C1 segment of cervical spinal cord (tissue), 14 donors: ENCODE measurements at places on chromosomes 6 and 20.
A peak's percentile ranks its signal among the peaks of the same experiment; 100 is the strongest.

DNA sequence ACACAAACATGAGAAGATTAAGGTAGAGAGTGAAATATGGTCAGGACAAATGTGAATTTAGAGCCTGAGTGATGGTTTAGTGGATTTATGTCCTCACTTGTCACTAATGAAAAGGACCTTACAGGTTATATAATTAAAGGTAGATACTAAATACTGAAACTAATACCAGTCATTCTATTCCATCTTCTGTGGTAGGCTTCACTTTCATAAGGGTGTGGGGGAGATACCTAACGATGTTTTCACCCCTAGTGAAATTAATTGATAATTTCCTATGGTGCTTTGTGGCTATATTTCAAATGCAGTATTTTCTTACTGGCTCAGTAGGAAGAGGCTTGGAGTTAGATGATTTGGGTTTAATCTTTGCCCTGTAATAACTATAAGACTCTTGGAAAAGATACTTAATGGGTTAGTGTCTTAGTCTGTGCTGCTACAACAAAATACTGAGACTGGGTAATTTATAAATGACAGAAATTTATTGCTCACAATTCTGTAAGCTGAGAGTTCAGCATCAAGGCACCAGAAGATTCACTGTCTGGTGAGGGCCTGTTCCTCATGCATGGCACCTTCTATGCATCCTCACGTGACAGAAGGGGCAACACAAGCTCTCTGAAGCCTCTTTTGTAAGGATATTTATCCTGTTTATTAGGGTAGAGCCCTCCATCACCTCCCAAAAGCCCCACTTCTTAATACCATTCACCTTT, 21.3 kb downstream of the RNF217 start:
- DNase-seq, result no peak

- DNase-seq, result no peak
Measured at GRCh38 chr6:25447570-25447929, 168.4 kb downstream of the CARMIL1 start.

GRCh38 chr6:144756469-144756868, 471.3 kb downstream of the UTRN start:
- DNase-seq, result no peak

- no peak for DNase-seq
Measured at GRCh38 chr6:106360989-106361430, 493 bp downstream of the CRYBG1 start.

DNA sequence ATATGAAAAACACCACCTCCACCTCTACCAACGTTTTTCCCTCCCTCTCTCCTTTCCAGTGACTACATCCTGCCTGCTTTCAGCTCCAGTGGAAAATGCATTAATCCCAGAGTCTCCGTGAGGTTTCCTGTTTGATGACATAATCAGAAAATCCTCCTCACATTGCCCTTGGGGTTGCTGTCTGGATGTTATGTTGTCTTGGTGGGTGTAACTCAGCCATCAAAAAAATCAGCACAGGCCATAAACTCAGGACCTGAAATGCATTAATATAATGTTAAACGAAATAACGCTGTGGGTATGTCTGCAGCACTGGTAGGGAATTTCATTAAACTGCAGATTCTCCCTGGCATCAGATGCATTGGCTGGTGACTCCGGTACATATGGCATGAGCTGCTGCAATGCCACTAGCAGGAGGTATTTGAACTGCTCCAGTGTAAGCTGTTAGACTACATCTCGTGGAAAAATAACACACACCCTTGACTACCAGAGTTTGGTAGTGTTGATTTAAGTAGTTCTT, 297.8 kb downstream of the PRL start:
- no peak for DNase-seq

GRCh38 chr6:169172946-169173345, 80.7 kb downstream of the THBS2 start:
- DNase-seq, result no peak

DNA sequence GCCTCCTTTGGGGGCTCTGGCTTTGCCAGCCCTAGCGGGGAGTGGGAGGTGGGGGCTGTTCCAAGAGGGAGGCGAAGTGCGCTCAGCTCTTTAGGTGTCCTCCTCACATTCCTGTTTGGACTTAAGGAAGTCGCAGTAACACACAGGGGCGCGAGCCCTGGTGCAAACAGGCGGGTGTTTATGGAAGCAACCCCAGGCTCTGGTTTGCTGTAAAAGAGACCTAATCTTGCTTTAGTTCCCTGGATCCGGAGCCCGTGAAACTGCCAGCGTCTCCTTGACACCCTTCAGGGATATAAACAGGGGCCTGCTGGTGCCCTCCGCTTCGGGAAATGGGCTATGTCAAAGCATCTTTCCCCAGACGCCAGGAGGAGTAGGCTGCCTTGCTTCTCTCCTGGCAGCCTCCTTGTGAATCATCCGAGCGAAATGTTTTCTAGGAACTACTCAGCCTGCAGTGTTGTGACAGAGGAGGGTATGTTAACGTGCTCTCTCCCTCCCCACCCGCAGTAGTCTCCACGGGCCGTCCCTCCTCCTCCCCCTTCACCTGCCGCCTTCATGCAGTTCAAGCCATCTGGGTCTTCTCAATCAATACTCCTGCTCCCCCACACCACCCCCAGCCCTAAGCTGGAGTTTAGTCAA, 168.0 kb upstream of the LRFN2 start:
- DNase-seq, result no peak

- no peak for DNase-seq
Measured at GRCh38 chr6:97473979-97474378, 191.0 kb upstream of the MMS22L start.

- DNase-seq, result no peak
Measured at GRCh38 chr6:34143884-34144580, 1.9 kb downstream of the GRM4 start.

GRCh38 chr6:126784161-126784790, 334.2 kb upstream of the RSPO3 start:
- no peak for DNase-seq

GRCh38 chr6:169587975-169588374, 113.9 kb downstream of the WDR27 start:
- no peak for DNase-seq

GRCh38 chr6:44841829-44842228, 454.3 kb downstream of the CDC5L start:
- no peak for DNase-seq

DNA sequence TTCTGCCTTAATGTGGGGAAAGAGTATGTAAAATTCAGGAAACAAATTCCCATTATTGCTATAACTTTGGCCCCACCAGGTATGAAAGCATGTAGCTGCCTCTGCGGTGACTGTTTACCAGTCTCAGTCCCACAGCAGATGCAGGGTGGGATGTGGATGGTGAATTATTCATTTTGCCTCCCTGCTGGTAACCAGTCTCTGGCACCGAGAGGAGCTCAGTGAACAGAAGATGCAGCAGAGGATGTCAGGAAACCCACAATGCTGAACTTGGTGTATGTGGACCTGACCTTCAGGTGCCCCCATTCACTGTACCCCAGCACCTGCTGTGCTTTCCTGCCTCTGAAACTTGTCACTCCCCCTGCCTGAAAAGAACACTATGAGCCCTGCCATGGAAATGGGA, 8.8 kb upstream of the METTL24 start:
- DNase-seq, result no peak

DNA sequence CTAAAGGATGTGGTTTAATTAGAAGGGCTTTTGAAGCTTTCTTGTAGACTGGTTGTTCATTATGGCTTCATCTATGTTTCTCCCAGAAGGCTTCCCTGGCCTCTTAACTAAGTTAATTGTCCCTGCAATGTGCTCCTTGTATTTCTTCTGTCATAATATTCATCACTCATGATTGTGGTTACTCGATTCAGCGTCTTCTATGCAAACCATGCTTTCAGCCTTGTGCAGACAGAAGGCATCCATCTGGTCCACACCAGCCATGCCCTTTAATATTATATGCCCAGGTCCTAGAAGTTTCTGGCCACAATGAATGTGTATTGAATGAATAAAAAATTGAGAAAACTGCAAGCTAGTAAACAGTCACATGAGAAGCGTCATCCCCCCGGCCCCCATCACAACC, 163.2 kb downstream of the KHDC1L start:
- DNase-seq, result no peak

DNA sequence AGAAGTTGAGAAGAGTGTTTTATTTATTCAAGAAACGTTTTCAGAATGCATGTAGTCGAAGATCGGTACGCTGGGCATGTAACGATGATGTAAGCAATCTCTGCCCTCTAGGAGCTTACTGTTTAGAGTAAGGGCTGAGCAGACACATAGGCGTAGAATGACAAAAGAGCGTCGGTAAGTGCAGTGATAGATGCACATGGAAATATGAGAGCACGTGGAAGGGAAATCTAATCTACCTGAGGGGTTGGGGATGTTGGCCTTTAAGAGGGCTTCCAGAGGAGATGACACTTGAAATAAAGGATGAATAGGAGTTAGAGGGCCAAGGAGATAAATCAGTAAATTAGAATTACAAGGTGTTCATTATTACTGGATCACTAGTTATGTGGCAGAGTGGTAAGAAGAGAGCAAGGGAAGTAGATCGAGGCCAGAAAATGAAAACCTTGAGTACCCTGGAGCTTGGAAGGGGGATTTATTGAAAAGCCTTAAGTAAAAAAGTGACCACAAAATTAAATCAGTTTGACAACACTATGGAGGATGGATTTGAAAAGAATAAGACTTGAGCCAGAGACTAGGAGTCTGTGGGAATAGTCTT, 782 bp downstream of the TRMT11 start:
- DNase-seq, result no peak

- DNase-seq, result no peak
Measured at GRCh38 chr20:992801-993535, 9.1 kb downstream of the RSPO4 start.

GRCh38 chr20:54382419-54382818, 93.0 kb upstream of the DOK5 start:
- no peak for DNase-seq

DNA sequence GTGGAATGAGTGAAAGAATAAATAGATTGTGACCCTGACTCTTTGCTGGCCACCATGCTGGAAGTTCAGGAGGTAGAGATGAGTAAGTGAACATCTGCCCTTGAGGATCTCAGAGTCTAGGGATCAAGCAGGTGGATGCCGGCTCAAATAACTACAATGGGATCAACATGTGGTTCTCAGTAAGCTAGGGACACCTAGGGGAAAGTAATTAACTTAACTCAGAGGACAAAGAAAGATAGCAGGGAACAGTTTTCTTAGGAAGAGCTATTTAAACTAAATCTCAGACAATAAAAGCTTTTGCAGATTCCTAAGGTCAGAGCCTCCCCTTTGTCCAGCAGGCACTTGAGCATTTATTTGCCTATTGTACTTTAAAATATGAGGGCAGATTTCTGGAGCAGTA, 29.1 kb downstream of the SLC13A3 start:
- no peak for DNase-seq

- peak; percentile 82 for DNase-seq
Measured at GRCh38 chr6:33208091-33208967, at the start of gene RING1. TSS of gene RING1 (plus strand) at chr6:33208500. CDS start at chr6:33208823, 323 bp downstream.

GRCh38 chr6:80425089-80425823, 318.8 kb downstream of the BCKDHB start:
- DNase-seq, result no peak

GRCh38 chr6:145080651-145081050, 654.7 kb downstream of the EPM2A start:
- no peak for DNase-seq

DNA sequence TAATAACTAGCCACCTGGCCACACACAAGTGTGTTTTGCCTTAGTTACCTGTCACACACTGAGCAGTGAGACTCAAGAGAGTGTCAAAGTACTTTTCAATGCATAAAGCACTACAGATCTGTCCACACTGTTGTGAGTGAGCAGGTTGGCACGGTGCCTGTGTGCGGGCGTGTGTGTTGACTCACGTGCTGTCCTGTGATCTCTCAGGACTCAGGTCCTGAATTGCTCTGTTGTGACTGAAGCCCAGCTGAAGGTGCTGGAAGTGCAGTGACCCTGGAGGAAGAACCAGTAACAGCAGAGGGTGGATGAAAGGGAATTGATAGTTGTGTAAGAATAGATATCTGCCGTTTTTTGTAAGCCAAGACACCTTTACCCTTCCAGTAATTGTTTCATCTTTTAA, 18.3 kb downstream of the SLC16A10 start:
- DNase-seq, result no peak

GRCh38 chr6:40485300-40485699, 101.9 kb downstream of the LRFN2 start:
- DNase-seq, result no peak

- no peak for DNase-seq
Measured at GRCh38 chr6:132060591-132060990, 109.4 kb upstream of the CCN2 start.

DNA sequence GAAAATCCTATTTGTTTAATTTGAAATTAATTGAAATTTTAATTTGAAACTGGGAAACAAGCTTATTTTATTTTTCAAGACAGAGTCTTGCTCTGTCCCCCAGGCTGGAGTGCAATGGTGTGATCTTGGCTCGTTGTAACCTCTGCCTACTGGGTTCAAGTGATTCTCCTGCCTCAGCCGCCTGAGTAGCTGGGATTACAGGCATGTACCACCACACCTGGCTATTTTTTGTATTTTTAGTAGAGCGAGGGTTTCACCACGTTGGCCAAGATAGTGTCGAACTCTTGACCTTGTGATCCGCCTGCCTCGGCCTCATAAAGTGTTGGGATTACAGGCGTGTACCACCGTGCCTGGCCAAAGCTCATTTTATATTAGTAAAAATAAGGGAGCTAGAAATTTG, 4.2 kb downstream of the SRSF3 start:
- DNase-seq, result no peak

- DNase-seq, result no peak
Measured at GRCh38 chr6:26578741-26579140, 18.0 kb upstream of the ABT1 start.

DNA sequence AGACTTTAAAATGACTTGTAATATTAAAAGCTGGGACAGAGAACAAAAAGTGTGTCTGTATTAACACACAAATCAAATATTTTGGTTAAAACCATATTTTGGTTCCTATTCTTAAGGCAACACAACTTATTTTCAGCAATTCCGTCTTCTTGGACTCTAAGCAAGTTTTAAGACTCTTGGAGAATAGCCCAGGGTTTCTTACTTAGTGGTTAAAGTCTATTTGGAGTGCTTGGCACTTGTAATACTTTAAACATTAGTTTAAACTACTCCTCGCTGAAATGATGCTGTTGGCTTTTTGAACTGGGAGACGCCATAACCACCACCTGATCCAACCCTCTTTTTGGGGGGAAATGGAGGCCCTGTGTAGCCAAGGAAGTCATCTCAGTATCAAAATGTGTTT, 109.7 kb upstream of the GMDS start:
- no peak for DNase-seq

GRCh38 chr6:139743664-139744437, 369.4 kb upstream of the CITED2 start:
- DNase-seq, result no peak

GRCh38 chr20:4949833-4950178, 51.5 kb downstream of the SLC23A2 start:
- DNase-seq, result peak; percentile 21

DNA sequence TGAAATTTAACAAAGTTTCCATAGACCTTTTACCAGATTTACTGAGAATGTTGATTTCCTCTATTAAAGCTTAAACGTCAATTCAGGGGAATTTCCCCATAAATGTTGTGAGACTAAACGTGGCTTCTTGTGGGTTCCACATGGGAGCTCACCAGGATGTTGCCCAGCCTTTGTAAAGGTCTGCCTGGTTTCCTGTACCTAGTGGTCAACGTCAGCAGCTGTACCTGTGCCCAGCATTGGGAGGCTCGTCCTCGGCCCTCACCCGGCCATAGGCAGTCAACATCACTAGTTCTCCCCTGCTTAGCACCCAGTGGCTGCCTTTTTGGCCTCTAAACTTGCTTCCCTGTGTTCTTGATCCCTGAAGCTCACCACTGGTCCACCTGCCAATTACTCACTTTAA, 22.1 kb upstream of the CD83 start:
- no peak for DNase-seq

GRCh38 chr6:149806127-149806526, 56.6 kb downstream of the PCMT1 start:
- DNase-seq, result no peak
